ENCODE measurements at places on chromosomes 12 and 14. TPM values are rescaled to one million over a fixed set of nuclear protein-coding genes. Genes with fewer than 3 reads are reported as not detected.

The KRT5 gene
- 11,680 TPM for total RNA-seq

The EIF2S3B gene
- total RNA-seq = 0.42 TPM

The LRP1-AS gene
- total RNA-seq = not detected

The VDR gene
- 16.8 TPM for total RNA-seq

The OR10G2 gene
- not detected for total RNA-seq

The RDH12 gene
- 11.7 TPM for total RNA-seq

The DICER1 gene
- total RNA-seq = 43.1 TPM

The ANO2 gene
- not detected for total RNA-seq

The KRT2 gene
- 0.28 TPM for total RNA-seq
